T-helper 17 cell (primary cell): ENCODE measurements at places on chromosomes 11 and 22. TPM values are rescaled to one million over a fixed set of nuclear protein-coding genes. Genes with fewer than 3 reads are reported as not detected.

DNA sequence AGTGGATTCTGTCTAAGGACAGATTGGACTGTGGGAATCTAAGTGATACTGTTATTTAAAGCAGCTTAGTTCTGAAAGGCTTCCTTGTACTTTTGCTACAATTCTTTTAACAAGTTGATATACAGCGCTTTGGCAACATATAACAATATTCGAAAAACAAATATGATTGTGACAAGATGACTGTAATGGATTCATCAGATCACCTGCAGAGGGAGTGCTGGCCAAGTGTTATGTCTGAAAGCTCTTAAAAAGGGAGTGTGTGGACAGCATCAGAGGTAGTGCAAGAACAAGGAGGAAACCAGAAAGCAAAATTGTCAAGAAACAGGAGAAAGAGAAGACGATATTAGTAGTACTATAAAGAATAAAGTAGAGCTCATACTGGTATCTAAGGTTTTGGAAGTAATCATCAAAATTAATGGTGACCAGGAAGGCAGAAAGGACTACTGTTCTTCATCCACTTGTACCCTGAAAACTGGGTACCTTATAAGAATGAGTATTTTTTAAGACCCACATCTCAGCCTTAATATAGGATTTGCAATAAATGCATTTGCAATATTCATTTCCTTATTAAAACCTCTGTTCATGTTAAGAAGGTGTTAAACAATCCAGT, 1112.0 kb upstream of the CCDC90B start:
- no peak for DNase-seq

DDTL gene
- 3.5 TPM for total RNA-seq

KRTAP5-7 gene
- not detected for total RNA-seq

DNA sequence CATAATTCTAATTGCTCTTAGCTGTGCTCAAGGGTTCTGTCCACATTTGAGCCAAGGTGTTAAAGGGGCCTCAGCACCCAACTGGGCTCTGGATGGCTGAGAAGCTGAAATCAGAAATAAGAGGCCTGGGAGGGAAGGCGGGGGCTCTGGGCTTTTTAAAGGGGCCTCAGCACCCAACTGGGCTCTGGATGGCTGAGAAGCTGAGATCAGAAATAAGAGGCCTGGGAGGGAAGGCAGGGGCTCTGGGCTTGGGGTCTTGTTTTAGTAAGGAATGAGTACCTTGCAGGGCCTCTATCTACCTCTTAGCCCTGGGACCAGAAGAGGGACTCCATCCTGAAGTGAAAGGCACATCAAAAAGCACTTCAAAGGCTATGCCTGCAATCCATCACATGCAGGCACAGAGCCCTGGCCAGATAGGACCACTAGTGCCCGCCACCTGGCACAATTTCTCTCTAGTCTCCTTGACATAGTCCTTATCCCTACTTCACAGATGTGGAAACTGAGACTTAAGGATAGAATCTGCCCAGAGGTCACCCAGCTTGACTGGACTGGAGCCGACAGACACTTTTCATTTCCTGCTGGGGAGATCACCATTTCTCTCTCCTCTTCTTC, 35.6 kb downstream of the DKK3 start:
- no peak for DNase-seq

- DNase-seq, result no peak
Measured at GRCh38 chr11:17607591-17608570, 60.8 kb downstream of the OTOG start.

- peak; percentile 15 for DNase-seq
Measured at GRCh38 chr22:49966774-49967705, 6.5 kb downstream of the PIM3 start.

- no peak for DNase-seq
Measured at GRCh38 chr11:11384829-11385228, 31.8 kb upstream of the CSNK2A3 start.

C11orf97 gene
- not detected for total RNA-seq

FGF3 gene
- total RNA-seq, result not detected

DNA sequence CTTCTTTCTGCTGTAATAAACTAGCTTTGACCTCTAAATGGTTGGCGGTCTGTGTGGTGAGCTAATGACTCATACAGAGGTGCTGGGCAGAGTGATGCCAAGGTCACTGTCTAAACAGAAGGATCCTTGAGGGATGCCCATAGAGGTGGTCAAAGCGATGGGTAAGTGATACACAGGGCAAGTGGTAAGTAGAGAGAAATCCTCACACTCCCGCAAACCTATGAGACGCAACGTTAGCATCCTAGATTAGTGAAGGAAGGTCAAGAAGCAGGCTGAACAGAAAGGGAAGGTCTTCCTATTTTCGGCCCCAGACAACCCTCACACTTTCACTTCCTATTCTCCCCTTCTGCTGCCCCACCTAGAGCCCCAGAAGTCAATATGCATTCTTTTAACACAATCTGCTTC, 65.6 kb upstream of the SESN3 start:
- no peak for DNase-seq

DNA sequence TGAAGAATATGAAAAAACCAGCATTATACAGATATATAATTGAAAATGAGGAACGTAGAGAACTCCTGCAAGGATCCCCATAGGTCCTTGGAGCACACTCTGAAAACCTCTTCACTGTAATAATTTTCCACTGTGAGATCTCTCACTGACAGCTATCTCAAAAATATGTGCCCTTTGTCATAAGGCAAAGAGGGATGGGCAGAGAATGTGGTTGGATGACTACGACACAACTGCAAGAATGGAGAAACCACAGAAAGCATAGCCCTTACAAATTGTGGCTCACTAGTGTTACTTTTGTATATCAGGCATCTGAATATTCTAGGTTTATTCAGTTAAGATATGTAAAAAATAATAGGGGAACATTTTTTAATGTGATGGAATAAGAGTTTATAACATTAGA, 7.9 kb upstream of the CTSC start:
- no peak for DNase-seq

GRCh38 chr11:94537031-94537600, 6.6 kb upstream of the FUT4 start:
- no peak for DNase-seq

E2F8 gene
- not detected for total RNA-seq

- no peak for DNase-seq
Measured at GRCh38 chr11:85795712-85796487, 15.0 kb downstream of the SYTL2 start.

GRCh38 chr11:12950670-12951069, 58.4 kb upstream of the RASSF10 start:
- DNase-seq, result no peak

GRCh38 chr11:86591631-86592030, 80.8 kb downstream of the ME3 start:
- no peak for DNase-seq

DNA sequence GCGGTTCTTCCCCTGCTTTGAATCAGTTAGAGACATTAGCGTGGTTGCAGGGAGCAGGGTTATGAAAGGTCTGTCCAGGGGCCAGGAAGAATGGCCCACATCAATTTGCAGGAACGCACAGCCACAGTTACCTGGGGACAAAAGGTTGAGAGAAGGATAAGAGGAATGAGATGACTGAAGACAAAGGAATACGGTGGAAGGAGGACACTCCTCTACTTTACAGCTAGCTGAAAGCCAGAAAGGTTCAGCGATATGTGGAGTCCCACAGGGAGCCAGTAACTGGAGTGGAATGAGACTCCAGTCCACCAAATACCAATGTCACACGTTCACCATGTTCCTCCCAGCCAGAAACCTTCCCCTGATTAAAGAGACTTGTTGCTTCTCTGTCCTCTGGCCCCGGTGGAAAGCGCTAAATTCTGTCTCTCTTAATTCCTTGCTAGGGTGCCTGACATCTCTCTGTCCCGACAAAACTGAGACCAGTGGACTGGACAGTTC, 10.7 kb downstream of the XNDC1N start:
- no peak for DNase-seq

TREH gene
- total RNA-seq, result not detected

- no peak for DNase-seq
Measured at GRCh38 chr22:39645532-39645931, 75.0 kb downstream of the CACNA1I start.

GRCh38 chr11:131511794-131512193, 141.4 kb downstream of the NTM start:
- no peak for DNase-seq

DNA sequence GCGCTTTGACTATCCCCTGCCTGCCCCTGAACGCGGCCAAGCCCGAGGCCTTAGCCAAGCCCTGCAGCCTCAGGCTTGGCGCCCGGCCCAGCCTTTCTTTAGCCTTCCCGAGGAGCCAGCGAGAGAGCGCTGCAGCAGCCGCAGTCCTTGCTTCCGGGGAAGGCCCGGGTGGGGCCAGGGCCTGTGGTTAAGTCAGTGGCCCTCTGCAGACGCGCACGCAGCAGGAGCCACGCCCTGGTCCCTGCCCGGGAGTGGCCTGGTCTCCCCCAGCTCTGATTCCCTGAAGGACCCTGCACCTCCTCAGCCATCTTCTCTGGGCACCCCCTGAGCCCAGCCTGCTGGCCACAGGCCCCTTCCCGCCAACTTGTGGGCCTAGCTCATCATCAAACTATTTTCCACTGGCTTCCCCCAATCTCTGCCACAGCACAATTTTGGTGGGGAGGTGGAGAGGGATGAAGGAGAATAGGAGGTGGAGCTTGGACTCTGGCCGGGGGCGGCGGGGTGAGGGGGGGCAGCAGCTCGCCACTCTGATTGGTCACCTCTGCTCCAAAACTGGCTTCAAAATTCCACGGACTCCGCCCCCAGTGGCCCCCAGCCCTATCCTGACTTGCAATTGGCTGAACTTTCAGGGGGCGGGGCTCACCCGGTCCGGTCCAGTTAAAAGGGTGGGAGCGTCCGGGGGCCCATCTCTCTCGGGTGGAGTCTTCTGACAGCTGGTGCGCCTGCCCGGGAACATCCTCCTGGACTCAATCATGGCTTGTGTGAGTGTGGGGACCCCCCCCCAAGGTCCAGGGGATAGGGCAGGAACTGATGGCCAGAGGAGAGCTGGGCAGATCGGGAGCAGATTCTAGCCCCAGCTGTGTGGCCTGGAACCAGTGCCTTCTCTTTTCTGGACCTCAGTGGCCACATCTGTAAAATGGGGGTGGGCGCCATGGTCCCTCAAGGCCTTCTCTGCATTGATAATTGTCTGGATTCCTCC, at the start of gene LGALS1:
Gene LGALS1 (plus strand): TSS at position 686 of the 979 bp plus-strand sequence. CDS start 67 bp downstream, at position 753.
- DNase-seq, result peak; percentile 50

- no peak for DNase-seq
Measured at GRCh38 chr11:13214276-13214675, 63.3 kb upstream of the BMAL1 start.

ALDH3B1 gene
- 1.1 TPM for total RNA-seq

GRCh38 chr11:4044976-4045646, 49.5 kb upstream of the RRM1 start:
- DNase-seq, result no peak

DNA sequence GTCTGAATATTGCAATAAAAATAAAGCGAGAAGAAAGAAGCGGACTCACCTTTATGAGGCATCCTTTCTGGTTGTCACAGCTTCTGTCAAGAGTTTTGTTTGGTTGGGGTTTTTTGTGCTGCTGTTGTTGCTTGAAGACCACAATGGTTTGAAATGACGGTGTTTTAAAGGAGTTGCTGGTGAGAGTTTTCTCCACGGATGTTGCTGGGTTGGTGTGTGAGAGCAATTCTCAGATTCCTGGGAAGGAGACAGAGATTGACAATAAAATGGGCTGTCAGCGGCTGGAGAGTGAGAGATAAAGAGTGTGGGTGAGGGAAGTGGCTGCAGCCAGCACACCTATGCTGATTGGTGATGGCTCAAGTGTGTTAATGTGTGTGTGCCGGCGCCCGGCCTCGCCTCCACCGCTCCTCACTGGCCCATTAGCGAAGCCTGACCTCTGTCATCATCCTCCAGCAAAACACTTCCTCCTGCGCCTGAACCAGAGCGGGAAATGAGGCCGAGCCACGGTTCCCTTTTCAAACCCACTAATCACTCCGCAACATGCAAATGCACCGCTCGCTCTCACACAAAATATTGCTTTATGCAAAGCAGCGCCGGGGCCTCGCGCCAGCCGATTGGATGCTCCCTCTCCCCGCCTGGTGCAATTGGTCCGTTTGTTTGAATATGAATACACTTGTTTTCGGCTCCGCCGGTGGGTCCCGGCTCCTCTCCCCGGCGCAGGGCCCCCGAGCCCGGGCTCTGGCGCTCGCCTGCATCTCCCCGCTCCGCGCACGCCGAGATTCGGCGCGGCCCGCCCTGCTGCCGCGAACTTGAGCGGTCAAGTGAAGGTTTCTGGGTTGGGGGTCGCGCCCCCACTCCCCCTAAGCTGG, at the start of gene PAX6:
Gene PAX6 (minus strand): TSS at position 544 of the 869 bp plus-strand sequence. CDS start 4,911 bp downstream, outside the sequence.
- no peak for DNase-seq

- DNase-seq, result no peak
Measured at GRCh38 chr11:110447343-110447742, 17.6 kb downstream of the FDX1 start.

MTFP1 gene
- total RNA-seq, result 69.4 TPM

DNA sequence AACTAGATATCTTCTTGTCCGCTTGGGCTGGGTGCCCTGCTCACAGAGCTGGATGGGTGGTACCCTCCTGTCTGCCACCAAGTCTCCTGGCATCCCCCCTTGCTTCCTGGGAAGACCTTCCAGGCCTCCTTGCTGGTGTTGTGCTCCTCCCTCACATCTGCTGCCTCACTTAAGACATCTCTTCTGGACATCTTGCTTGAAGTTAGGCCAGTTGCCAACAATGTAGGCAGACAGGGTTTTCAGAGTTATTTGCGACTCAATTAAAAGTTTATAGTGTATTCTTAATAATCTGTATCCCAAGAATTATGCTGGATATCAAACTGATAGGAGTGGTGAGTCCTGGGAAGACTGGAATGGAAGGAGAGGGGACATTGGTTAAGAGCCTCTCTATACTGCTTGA, 64.0 kb upstream of the TNRC6B start:
- DNase-seq, result no peak

DNA sequence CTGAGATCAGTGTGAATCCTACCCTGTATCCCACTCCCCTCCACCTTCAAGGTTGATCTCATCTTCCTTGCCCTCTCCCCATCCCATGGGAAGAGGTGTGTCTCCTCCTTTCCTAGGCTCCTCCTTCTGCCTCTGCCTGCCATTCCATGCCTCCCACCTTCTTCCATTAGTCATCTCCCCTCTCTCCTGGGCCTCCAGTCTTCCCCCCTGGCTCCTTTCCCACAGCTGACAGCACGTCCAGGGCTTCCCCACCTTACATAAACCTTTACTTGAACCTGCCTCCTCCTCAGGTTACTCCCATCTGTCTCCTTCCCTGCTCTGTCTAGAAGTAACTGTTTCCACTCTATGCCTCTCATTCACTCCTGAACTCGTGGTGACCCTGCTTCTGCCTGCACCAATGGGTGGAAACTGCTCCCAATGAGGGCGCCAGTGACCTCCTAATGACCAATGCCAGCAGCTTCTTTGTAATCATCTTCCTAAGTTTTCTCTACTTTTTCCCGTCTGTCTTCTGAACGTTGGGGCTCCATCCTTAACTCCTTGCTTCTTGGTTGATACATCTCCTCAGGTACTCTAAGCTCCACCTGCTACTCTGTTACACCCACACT, 266.9 kb upstream of the NARS2 start:
- DNase-seq, result no peak

- no peak for DNase-seq
Measured at GRCh38 chr11:27295928-27296327, 67.1 kb downstream of the CCDC34 start.

- no peak for DNase-seq
Measured at GRCh38 chr11:60717956-60718355, 6.6 kb upstream of the MS4A18 start.

KDM4E gene
- not detected for total RNA-seq
